ENCODE measurements at places on chromosomes 6 and 20.

DNA sequence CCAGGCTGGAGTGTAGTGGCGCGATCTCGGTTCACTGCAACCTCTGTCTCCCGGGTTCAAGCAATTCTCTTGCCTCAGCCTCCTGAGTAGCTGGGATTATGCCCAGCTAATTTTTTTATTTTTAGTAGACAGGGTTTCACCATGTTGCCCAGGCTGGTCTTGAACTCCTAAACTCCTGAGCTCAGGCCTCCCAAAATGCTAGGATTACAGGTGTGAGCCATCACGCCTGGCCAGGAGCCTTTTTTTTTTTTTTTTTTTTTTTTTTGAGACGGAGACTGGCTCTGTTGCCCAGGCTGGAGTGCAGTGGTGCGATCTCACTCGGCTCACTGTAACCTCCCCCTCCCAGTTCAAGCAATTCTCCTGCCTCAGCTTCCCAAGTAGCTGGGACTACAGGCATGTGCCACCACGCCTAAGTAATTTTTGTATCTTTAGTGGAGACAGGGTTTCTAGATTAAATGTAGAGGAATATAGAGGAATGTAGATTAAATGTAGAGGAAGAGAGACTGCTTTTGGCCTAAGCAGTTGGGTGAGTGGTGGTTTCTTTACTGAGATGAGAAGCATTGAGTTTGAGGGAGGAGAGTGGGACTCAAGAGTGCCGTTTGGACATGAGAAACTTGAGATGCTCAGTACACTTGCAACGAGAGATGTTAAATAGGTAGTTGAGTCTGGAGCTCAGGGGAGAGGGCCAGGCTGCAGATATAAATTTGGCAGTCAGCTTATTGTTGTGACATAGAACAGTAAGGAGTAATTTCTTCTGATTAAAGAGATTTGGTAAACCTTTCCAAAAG, 16.7 kb downstream of the VAPB start:
- no peak for DNase-seq

GRCh38 chr6:43489277-43490072, 12.1 kb downstream of the TJAP1 start:
- no peak for DNase-seq

- DNase-seq = no peak
Measured at GRCh38 chr6:7554533-7555275, 13.2 kb downstream of the DSP start.

GRCh38 chr20:40234593-40234992, 454.4 kb downstream of the MAFB start:
- no peak for DNase-seq

All from stimulated activated naive B cell treated with anti-CD40 and anti-IgM and Interleukin-4, amounts not matched to agents 10 μg/mL and 1 μg/mL and 100 μg/mL, for 72 hours (primary cell).